Germinal center (tissue), 1 donor: ENCODE measurements at places on chromosomes 7 and 10.
A peak's percentile ranks its signal among the peaks of the same experiment; 100 is the strongest.

DNA sequence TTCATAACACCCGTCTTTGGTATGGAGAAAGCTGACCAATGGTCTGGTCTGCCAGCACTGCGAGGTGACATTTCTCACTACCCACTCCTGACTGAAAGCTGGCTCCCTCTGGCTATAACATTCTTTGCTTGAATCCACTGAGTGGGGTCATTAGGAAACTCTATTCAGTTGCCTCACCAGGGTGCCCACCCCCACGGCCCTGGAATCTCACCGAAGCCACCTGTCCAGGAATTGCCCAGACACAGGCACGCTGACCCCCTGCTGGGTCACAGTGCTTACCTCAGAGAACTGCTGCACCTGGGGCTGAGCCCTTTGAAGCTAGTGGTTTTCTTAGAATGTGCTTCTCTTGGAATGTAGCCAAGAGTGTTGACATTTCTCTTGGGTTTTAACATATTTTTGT is 28.6 kb downstream of the HECW1 start:
- no peak for DNase-seq

GRCh38 chr10:117217196-117217761 is 20.0 kb downstream of the KCNK18 start:
- no peak for DNase-seq

- no peak for DNase-seq
Observed at GRCh38 chr7:87926581-87927461, 7.2 kb upstream of the ADAM22 start.

DNA sequence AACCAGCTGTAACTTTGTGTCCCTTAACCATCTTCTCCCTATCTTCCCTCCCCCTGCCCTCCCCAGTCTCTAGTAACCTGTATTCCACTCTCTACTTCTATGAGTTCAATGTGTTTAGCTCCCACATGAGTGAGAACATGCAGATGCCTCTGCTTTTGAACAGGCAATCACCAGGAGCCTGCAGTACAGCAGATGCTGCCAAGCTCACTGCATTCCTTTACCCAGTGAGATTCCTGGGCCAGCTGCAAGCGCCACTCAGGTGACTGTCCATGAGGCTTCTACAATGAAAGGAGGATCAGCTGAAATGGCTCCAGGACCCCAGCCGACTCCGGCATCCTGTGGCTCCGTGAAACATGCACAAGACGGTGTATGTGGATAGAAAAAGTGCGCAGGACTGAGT is 15.7 kb downstream of the GRID1 start:
- no peak for DNase-seq

- no peak for DNase-seq
Observed at GRCh38 chr7:77561352-77561751, 24.3 kb downstream of the PTPN12 start.

DNA sequence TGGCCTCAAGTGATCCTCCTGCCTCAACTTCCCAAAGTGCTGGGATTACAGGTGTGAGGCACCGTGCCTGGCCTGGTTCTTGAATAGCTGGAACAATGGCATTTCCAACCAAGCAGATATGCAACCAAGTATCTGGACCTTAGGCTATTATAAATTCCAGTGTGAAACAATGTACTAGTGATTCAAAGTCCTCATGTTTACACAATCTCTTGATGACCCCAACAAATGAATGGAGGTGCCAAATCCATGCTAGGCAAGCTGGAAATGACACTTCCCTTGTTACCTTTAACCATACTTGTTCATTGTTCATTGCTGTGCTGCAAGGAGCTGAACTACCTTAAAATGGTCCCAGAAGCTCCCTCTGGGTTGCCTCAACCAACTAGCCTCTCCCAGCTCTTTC is 282.2 kb upstream of the KLF14 start:
- no peak for DNase-seq

DNA sequence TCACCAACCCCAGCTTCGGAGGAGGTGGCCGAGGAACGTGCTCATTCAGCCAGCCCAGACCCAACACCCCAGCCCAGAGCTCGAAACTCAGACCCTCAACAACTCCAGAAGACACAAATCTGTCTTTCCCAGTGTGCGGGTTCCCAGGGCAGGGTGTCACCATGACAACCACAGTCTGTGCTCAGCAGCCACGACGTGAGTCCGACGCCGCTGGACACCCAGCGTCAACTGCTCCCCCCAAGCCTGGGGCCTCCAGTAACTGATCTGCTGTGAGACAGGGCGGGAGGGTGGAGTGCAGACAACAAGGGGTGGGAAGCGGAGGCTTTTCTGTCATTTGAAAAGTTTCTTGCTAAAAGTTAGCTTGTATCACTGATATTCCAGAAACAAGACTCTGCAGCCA is 167.2 kb downstream of the MAD1L1 start:
- DNase-seq, result no peak

DNA sequence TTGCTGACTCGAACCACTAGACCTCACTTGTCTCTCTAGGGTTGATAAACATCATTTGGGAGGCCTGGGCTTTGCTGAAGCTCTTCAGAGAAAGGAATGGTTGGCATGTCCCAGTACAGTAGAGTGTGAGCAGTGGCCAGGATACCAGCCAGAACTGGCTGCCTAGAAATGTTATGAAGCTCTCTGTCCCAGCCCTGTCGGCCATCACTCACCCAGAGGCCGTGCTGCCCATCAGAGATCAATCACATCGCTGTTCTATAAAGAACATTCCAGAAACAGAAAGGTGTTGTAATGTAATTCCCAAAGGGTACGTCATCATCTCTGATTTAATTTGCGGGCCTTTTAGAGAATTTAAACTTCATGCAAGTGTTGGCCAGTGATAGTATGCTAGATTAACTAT is 111.5 kb downstream of the PRPF18 start:
- no peak for DNase-seq

DNA sequence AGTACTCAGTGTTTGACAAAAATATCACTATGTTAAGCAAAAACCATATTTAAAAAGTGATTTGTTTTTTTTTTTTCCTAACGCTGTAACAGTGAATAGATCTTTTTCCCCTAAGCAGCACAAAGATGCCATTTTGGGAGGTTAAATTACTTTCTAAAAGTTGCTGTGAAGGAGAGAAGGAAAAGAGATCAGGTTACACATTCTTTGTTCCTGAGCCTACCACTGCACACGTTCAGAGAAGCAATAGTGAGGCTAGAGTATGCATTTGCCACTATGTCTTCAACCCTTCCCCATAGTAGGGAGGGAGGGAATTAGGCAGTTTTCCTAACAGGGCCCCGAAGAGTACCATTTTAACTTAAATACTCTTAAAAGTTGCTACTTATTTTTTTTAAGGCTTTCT is 38.9 kb downstream of the BMPR1A start:
- DNase-seq, result no peak

- DNase-seq, result peak; percentile 24
Observed at GRCh38 chr7:25260862-25261494, 32.7 kb upstream of the NPVF start.

GRCh38 chr10:44911081-44911540 is at the start of gene TMEM72:
Gene TMEM72 (plus strand): TSS chr10:44911337. CDS start chr10:44911513, 176 bp downstream.
- DNase-seq, result no peak

DNA sequence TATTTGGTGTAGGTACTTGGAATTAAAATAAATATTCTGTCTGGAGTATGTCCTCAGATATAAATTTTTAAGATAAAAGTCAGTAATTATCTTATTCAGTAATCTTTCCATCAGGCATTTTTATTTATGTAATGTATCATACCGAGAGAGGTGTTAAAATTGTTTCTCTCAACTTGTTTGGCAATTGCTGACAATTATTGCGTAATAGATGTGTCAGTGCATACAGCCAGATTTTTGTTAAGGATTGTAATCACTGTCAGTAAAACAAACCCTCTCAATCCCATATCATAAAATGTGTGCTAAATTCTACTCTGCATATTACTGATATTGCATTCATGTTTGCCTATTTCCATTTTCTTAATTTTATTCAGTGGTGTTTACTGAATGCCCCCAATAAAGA is 69.2 kb downstream of the CNTNAP2 start:
- DNase-seq, result no peak

DNA sequence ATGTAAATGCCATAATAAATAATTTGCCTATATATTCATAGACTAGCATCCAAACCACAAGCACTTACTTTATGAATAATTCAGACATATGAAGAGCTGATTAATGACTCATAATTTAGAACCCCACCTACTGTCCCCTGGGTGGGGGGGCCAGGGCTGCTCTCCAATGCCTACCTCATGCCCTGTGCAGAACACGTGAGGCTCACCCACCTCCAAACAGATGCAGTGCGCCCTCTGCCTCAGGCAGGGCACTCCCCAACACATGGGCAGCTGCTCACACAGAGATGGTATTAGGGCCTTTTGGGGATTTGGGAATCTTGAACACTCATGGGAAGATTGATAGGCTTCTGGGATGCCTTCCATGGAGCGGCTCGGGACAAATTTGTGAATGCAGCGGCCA is 75.1 kb upstream of the INSIG1 start:
- DNase-seq, result no peak

- DNase-seq, result no peak
Observed at GRCh38 chr7:135917721-135918120, 59.4 kb downstream of the MTPN start.

GRCh38 chr10:100986952-100987684 is at the start of the genes MRPL43 and TWNK:
Gene MRPL43 (minus strand): TSS chr10:100987497. CDS start chr10:100987443, 54 bp downstream.
Gene TWNK (plus strand): TSS chr10:100987543. CDS start chr10:100988211, 668 bp downstream.
- DNase-seq, result peak; percentile 86
